ENCODE measurements at places on chromosomes 6 and 20.

GRCh38 chr6:45697605-45698004, 318.1 kb downstream of the CLIC5 start:
- DNase-seq: peak; percentile 91

DNA sequence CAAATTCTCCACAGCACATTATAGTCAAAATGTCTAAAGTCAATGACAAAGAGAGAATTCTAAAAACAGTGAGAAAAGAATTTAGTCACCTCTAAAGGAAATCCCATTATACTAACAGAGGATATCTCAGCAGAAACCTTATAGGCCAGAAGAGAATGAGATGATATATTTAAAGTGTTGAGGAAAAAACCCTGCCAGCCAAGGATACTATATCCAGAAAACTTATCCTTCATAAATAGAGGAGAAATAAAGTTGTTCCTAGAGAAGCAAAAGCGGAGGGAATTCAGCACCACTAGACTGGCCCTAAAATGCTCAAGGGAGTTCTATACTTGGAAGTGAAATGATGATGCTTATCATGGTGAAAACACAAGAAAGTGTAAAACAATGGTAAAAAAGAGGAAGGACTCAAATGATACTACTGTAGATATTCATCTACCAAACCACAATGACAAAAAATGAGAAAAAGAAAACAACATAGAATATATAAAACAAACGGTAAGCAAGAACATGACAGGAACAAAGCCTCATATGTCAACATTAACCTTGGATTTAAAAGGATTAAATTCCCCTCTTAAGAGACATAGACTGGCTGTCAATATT, 16.7 kb downstream of the GPRC6A start:
- no peak for DNase-seq

DNA sequence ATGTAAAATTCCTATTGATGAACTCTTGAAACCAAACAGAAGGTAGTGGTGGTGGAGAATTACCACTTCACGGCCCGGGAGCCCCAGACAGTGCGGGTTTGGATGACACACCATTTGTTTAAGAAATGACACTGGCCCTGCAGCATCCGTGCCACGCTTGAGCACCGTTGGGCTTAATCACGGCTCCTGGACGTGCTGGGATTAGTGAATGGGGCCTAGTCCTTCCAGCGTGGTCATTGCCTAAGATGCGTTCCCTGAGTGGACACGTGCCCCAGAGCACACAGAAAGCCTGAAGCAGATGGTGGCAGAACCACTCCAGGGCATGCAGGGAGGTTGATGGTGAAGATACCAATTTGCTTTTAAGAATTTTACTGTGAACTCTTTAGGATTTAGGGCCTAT, 14.5 kb downstream of the STX16 start:
- DNase-seq: no peak

DNA sequence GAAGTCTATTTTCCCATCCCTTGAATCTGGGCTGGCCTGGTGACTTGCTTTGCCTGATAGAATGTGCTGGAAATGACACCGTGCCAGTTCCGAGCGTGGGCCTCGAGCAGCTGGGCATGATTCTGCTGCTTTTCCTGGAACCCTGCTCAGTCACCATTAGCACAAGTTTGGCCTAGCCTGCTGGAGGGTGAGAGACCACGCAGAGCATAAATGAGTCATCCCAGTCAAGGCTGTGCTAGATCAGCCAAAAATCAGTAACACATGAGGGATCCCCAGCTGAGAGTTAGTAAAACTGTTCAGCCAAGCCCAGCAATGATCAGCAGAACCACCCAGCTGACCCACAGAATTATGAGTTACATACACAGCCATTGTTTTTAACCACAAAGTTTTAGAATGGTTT, 74.8 kb upstream of the TOP1 start:
- DNase-seq: no peak

DNA sequence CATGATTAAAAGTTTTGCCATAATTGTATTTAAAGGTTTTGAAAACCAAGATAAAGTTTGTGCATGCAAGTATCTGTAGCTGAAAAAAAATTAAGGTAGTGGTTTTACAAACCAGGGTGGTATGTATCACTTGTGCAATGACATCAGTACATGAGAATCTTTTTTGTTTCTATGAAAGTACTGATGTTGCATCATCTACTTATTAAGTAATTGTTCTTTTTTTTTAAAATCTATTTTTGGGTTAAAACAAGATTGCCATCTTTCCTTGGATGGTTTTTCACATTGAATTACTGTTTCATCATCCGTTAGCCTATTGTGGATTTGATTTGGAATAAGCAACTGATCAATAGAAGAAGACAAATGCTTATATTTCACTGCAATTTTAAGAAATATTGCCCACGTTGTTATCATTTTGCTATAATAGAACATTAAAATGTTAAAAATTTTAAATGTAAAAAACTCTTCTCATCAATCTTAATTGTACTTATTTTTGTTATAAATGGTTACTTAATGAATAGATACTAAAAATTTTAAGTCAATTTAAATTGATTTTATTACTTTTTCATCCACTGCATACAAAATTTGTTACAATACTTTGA, 39.8 kb upstream of the TAGAP start:
- peak; percentile 59 for DNase-seq

DNA sequence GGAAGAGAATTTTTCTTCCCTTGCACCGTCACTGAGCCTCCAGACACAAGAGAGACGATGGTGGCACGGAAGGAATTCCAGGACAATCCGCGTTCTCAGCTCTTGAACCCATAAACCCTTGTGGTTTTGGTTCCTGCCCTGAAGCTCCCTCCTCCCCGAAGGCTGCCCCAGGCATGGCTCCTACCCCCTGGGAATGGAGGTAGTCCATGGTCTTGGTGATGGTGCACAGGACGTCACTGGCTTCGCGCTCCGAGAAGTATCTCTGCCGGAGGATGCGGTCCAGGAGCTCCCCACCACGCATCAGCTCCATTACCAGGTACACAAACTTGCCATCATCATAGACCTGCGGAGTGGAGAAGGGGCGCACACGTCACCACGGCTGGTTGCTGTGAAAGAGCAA, 47.5 kb upstream of the MPC1 start:
- DNase-seq: no peak

GRCh38 chr6:102149191-102149590, 755.7 kb downstream of the GRIK2 start:
- no peak for DNase-seq

All from fibroblast of skin of left biceps (primary cell).